Activated B cell treated with CpG ODN at 0.5 μM for 24 hours (primary cell): ENCODE measurements at places on chromosomes 12 and 14. TPM values are rescaled to one million over a fixed set of nuclear protein-coding genes. Genes with fewer than 3 reads are reported as not detected.

Gene GARIN6
- not detected in 2 replicates for total RNA-seq

Gene PROX2
- 0.07 TPM in 1 of 2 replicates, not detected in the other for total RNA-seq

Gene MMP19
- total RNA-seq: 0.31 TPM in 1 of 2 replicates, not detected in the other

Gene KRT80
- total RNA-seq: not detected in 2 replicates

Gene FAIM2
- total RNA-seq: not detected in 2 replicates

Gene LTBP2
- 0.07 and 0.11 TPM in 2 replicates for total RNA-seq

Gene MDP1
- total RNA-seq: 12.7 and 16.3 TPM in 2 replicates

Gene PTHLH
- not detected in 2 replicates for total RNA-seq

Gene CD9
- total RNA-seq: 1.6 and 2.5 TPM in 2 replicates

Gene NR2C1
- total RNA-seq: 28.3 and 30.8 TPM in 2 replicates

Gene SERPINA3
- total RNA-seq: not detected in 2 replicates

GRCh38 chr14:31921721-31922120 is 155.4 kb upstream of the ARHGAP5 start:
- H3K27me3 ChIP-seq: no peaks in the 10 kb centered on the region
- no peaks in the 10 kb centered on the region for H3K36me3 ChIP-seq
- no peak overlapping the region for H3K27ac ChIP-seq
- DNase-seq: no peak

- no peak for DNase-seq
- H3K4me1 ChIP-seq: peaks cover 63% of the 10 kb centered on the region
- H3K27me3 ChIP-seq: no peaks in the 10 kb centered on the region
- H3K27ac ChIP-seq: no peak overlapping the region
These were observed 10.3 kb downstream of the FBRSL1 start for GRCh38 chr12:132500142-132500855.

DNA sequence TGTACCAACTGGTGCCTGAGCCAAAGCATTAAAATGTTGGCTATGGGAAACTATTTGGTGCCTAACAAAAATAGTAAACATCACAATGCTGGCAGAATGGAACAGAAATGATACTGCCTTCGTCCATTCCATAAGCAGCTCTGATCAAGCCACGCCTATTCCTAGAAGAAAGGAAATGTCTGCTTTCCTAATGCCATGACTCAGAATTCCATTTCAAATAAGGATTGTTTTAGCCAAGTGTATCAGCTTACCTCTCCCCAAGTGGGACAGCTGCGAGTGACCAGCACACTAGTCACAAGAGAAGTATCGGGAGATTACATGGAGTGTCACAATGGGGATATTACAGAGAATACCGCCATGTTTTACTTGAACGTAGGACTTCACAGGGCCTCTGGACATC is 38.7 kb downstream of the GLT8D2 start:
- no peak overlapping the region for H3K4me3 ChIP-seq
- H3K36me3 ChIP-seq: no peaks in the 10 kb centered on the region
- H3K27ac ChIP-seq: no peak overlapping the region
- H3K4me1 ChIP-seq: no peaks in the 10 kb centered on the region
- DNase-seq: no peak

DNA sequence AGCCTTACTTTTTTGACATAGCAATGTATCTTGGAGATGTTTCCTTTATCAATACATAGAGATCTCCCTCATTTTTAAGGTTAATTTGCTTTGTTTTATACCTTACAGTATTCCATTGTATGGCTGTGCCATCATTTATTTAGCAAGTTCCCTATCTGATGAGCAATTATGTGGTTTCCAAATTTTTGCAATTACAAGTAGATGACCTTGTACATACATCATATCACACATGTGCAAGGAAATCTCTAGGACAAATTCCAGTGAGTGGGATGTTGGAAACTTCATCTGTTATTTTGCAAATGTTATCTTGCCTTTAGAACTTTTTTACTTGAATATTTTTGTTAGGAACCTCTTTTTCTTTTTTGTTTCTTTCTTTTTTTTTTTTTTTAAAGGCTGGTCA is 49.7 kb downstream of the DRAM1 start:
- DNase-seq: no peak
- H3K27ac ChIP-seq: no peak overlapping the region
- peaks cover 10% of the 10 kb centered on the region for H3K36me3 ChIP-seq
- peaks cover 57% of the 10 kb centered on the region for H3K4me1 ChIP-seq
- no peak overlapping the region for H3K4me3 ChIP-seq

DNA sequence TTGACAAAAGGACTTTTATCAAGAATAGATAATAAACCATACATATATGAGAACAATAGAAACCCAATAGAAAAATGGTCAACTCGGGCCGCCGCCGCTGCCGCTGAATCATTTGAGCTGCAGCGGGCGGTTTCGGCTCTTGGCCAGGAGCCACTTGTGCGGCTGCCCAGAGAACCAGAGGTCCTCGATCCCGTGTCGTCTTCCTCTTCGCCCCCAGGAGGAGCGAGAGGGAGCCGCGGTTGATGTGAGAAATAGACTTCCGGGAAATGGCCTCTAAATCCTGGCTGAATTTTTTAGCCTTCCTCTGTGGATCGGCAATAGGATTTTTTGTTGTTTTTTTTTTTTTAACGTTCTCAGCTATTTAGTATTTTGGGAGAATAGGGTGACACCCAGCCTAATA is 44.8 kb downstream of the CPSF6 start:
- H3K4me3 ChIP-seq: peak overlapping the region; percentile 72
- H3K27ac ChIP-seq: no peak overlapping the region
- H3K4me1 ChIP-seq: peaks cover 15% of the 10 kb centered on the region

GRCh38 chr12:101823891-101824290 is 6.9 kb downstream of the GNPTAB start:
- H3K4me1 ChIP-seq: peaks cover 46% of the 10 kb centered on the region

DNA sequence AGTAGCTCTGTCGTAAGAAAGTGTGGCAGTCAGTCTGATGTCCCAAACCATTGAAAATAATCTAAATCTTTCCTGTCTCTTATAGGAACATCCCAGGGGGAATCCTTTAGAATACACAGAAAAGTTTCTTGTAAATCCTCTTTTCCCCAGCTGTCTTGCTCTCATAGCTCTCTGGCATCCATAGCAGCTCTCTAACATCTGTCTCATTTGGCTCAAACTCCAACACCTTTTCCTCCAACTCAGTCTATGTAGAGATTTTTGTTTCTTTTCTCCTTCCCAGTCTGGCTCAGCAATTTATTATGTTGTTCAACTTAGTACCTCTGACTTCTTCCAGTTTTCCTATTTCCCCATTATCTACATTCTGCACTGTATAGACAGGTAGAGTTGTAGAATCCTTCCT is 84.4 kb upstream of the NEDD1 start:
- peaks cover 12% of the 10 kb centered on the region for H3K27me3 ChIP-seq
- H3K4me1 ChIP-seq: no peaks in the 10 kb centered on the region
- DNase-seq: no peak
- H3K27ac ChIP-seq: no peak overlapping the region
- H3K36me3 ChIP-seq: no peaks in the 10 kb centered on the region
- no peak overlapping the region for H3K4me3 ChIP-seq

DNA sequence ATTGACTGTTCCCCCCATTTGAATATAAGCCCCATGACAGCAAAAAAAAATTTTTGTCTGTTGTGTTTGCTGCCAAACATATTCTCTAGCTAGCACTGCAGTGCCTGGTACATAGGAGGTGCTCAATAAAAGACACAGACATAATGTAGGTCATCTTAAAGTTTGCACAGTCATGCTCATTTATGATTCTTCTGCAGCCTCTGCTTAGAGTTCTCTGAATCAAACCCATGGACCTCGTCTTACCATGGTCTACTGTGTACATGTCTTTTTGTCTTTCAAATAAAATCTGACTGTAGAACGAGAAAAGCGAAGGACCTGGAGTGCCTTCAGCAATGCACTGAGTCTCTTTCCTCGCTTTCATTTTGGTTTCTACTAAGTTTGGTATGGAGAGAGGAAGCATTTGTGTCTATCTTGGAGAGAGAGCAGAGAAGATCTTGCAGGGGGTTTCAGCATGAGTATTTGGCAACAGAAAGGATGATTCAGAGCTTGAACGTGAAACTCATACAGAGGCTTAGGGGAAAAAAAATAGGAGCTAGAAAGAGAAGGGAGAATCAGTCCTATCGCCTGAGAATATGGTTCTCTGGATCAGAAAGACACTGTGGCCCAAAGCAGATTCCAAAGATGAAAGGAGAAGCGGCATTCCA is 38.8 kb upstream of the TMCC3 start:
- peaks cover 11% of the 10 kb centered on the region for H3K4me1 ChIP-seq
- H3K27me3 ChIP-seq: no peaks in the 10 kb centered on the region
- H3K36me3 ChIP-seq: peaks cover 12% of the 10 kb centered on the region
- no peak overlapping the region for H3K27ac ChIP-seq
- DNase-seq: no peak

- H3K4me3 ChIP-seq: no peak overlapping the region
- H3K27ac ChIP-seq: no peak overlapping the region
- no peaks in the 10 kb centered on the region for H3K27me3 ChIP-seq
- no peaks in the 10 kb centered on the region for H3K4me1 ChIP-seq
- H3K36me3 ChIP-seq: no peaks in the 10 kb centered on the region
These were observed 124.2 kb downstream of the NPAS3 start for GRCh38 chr14:33062881-33063280.

- no peak for DNase-seq
- H3K27ac ChIP-seq: no peak overlapping the region
- no peak overlapping the region for H3K4me3 ChIP-seq
- H3K27me3 ChIP-seq: no peaks in the 10 kb centered on the region
- H3K36me3 ChIP-seq: no peaks in the 10 kb centered on the region
These were observed 53.0 kb upstream of the BCL11B start for GRCh38 chr14:99325016-99325415.

GRCh38 chr12:27975222-27976136 is 2.9 kb upstream of the PTHLH start:
- peaks cover 12% of the 10 kb centered on the region for H3K4me1 ChIP-seq
- no peak overlapping the region for H3K4me3 ChIP-seq
- DNase-seq: no peak
- H3K27ac ChIP-seq: no peak overlapping the region
- H3K27me3 ChIP-seq: peaks cover 64% of the 10 kb centered on the region
- H3K36me3 ChIP-seq: no peaks in the 10 kb centered on the region

DNA sequence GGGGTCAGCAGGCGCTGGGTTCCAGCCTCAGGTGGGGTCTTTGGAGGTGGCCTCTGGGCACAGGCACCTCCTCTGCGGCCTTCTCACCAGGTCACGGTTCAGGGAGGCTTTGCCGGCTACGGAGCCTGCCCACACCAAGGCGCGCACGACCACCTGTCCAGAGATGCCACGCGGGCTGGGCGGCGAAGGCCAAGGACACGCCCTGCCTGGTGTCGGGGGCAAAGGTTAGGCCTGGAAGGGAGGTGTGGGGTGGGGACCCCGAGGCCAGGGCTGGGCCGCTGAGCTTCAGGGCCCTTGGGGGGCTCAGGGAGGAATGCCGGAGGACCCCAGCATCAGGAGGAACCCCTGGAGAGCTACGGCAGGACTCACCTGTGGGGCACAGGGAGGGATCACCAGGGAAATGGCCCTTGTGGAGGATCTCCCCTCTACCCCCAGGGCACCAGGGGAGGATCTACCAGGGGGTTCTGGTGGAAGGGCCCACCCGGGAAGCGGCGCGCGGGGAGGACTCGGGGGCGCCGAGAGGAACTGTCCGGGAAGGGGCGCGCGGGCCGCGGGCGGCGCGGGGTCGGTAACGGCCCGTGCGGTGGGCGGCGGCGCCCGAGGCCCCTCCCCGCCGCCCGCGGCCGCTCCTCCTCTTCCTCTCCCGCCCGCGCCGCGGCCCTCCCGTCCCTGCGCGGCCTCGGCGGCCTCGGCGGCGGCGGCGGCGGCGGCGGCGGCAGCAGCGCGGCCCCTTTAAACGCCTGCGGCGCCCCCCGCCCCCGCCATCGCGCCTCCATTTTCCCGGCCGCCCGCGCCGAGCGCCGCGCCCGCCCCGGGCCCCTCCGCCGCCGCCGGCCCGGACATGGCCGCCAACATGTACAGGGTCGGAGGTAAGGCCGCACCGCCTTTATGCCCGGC is at the start of gene MTA1:
Gene MTA1 (plus strand): TSS at position 633 of the 897 bp plus-strand sequence. CDS start 209 bp downstream, at position 842.
- no peaks in the 10 kb centered on the region for H3K27me3 ChIP-seq
- H3K36me3 ChIP-seq: peaks cover 4% of the 10 kb centered on the region
- DNase-seq: peak; percentile 54
- peak within 1 kb of the TSS; percentile 86 for H3K4me3 ChIP-seq
- peaks cover 30% of the 10 kb centered on the region for H3K4me1 ChIP-seq
- H3K27ac ChIP-seq: peak within 1 kb of the TSS; percentile 56

GRCh38 chr14:75295061-75295461 is 16.4 kb downstream of the FOS start:
- H3K27me3 ChIP-seq: no peaks in the 10 kb centered on the region
- no peaks in the 10 kb centered on the region for H3K36me3 ChIP-seq
- no peak for DNase-seq
- H3K27ac ChIP-seq: peak overlapping the region; percentile 90

DNA sequence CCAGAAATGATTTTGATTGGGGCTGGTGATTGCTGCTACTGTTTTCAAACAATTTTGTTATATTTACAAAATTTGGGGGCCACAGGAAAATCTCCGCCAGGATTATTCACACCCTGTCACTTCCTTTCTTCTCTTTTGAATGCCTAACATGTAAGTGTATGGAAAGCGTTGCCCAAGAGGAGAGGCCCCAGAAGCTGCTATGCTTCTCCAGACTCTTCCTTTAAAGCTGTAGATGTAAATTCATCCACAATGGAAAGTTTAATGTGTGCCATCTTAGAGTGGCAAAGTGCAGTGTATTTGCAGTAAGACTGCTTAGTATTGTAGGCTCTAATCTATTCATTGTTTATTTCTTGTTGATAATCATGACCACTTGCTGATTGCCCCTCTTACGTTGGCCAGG is 136.7 kb upstream of the LRIG3 start:
- no peaks in the 10 kb centered on the region for H3K27me3 ChIP-seq
- no peaks in the 10 kb centered on the region for H3K36me3 ChIP-seq
- no peak overlapping the region for H3K27ac ChIP-seq

DNA sequence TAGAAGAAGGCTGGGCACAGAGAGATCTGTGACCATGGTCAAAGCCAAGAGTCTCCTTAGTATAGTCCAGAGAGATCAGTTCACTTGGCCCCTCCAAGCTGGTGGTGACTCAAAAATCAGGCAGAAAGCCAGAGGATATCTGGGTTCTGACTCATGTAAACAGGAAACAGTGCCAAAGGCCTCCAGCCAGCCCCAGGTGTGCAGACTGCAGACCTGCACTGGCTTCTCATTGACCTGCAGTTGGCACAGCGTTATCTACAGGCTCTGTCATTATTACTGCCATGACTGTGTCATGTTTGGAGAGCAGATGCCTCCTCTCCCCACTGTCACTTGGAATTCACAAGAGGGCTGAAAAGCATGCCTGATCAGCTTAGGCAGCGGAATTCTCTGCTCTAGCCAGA is 295.7 kb upstream of the PRKD1 start:
- H3K27me3 ChIP-seq: no peaks in the 10 kb centered on the region
- H3K27ac ChIP-seq: no peak overlapping the region
- no peak for DNase-seq
- no peak overlapping the region for H3K4me3 ChIP-seq

- peaks cover 60% of the 10 kb centered on the region for H3K36me3 ChIP-seq
- no peak for DNase-seq
- peaks cover 8% of the 10 kb centered on the region for H3K4me1 ChIP-seq
- H3K4me3 ChIP-seq: no peak overlapping the region
- no peaks in the 10 kb centered on the region for H3K27me3 ChIP-seq
These were observed 40.5 kb downstream of the RESF1 start for GRCh38 chr12:31999692-32000091.

- no peak overlapping the region for H3K4me3 ChIP-seq
- H3K27me3 ChIP-seq: no peaks in the 10 kb centered on the region
- no peaks in the 10 kb centered on the region for H3K4me1 ChIP-seq
- H3K27ac ChIP-seq: no peak overlapping the region
- no peak for DNase-seq
- H3K36me3 ChIP-seq: peaks cover 7% of the 10 kb centered on the region
These were observed 7.8 kb upstream of the MTERF2 start for GRCh38 chr12:106994579-106995220.

- H3K27ac ChIP-seq: no peak overlapping the region
- H3K4me3 ChIP-seq: no peak overlapping the region
- no peaks in the 10 kb centered on the region for H3K36me3 ChIP-seq
These were observed 91.0 kb downstream of the LRRC74A start for GRCh38 chr14:76917158-76917596.

GRCh38 chr14:89669193-89669592 is 252.2 kb upstream of the FOXN3 start:
- H3K27me3 ChIP-seq: no peaks in the 10 kb centered on the region
- no peak overlapping the region for H3K4me3 ChIP-seq
- H3K4me1 ChIP-seq: peaks cover 11% of the 10 kb centered on the region
